Small intestine (tissue), 16 donors: ENCODE measurements at places on chromosomes 11 and 22. TPM values are rescaled to one million over a fixed set of nuclear protein-coding genes. Genes with fewer than 3 reads are reported as not detected.

GRCh38 chr11:70796648-70797227 is 398.4 kb downstream of the CTTN start:
- no peak for DNase-seq

- DNase-seq: no peak
Observed at GRCh38 chr22:45235101-45235777, 5.5 kb downstream of the KIAA0930 start.

- no peak for DNase-seq
Observed at GRCh38 chr22:27775087-27775698, 26.4 kb downstream of the MN1 start.

DNA sequence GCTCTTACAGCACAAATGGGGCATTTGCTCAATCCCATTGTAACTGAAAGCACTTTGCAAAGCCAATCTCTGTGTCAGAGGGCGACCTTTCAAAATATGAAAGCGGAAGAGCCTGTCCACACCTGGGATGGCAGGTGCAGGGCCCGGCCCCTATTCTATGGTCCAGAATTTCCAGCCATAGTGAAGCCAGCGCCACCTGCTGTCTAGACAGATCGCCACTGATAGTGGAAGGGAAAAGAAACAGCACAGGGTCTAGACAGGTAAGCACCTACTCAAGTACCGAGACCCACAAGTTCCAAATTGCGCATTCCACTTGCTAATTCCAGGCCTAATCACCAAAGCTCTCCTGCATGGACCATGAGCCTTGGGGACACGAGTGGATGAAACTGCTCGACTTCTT is 141.4 kb downstream of the NTM start:
- DNase-seq: peak; percentile 53

GRCh38 chr11:69732910-69733309 is 29.1 kb upstream of the FGF19 start:
- no peak for DNase-seq

DNA sequence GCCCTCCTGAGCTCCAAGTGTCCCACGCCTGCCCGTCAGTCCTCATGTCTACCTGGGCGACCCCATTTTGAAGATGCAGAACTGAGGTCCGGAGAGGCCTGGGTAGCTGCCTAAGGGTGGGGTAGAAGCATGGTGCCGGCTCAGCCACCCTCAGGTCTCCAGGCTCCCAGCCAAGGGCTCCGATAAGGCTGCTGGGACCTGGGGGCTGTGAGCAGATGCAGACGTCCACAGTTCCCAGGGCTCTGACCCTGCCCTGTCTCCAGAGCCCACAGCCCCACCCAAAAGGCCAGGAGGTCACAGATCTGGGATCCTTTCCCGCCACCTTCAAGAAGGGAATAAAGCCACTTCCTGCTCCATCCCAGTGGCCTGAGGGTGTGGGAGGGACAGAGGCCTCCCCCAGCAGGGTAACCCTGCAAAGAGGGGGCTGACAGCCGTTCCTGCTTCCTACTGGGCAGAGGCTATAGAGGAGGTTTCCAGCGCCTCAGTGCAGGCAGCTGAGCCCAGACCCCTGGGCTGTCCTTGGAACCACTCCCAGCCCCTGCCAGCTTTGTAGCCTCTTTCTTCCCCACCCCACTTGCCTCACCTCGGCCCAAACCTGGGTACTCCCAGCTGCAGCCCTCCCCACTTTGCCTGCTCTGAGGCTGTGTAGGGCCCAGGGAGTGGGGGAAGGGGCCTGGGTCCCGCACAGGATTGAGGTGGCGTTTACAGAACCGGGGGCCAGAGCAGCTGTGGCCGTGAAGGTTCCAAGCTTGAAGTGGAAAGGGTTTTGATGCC is 85.5 kb downstream of the CDKN1C start:
- DNase-seq: no peak

DNA sequence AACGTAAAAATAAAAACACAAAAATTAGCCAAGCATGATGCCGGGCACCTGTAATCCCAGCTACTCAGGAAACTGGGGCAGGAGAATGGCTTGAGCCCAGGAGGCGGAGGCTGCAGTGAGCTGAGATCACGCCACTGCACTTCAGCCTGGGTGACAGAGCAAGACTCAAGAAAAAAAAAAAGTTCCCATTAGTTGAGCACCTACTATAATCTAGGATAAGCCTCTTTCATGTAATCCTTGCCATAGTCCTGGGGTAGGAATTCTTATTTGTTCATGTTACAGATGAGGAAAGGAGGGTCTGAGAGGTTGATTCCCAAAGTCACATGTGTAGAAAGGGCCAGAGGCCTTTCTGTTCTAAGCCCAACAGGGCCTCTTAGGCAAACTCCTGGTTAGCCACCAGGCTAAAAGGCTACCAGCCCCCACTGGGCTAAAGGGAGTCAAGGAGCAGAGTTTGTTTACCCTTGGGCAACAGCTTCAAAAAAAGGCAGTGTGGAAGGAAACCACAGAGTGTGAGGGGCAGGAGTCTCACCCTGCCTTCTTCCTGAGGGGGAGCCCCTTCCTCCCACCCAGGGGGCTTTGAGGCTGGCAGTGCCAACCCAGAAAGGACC is 21.6 kb upstream of the CSNK1E start:
- no peak for DNase-seq

GRCh38 chr11:118979434-118979833 is 7.9 kb downstream of the FOXR1 start:
- peak; percentile 19 for DNase-seq

DNA sequence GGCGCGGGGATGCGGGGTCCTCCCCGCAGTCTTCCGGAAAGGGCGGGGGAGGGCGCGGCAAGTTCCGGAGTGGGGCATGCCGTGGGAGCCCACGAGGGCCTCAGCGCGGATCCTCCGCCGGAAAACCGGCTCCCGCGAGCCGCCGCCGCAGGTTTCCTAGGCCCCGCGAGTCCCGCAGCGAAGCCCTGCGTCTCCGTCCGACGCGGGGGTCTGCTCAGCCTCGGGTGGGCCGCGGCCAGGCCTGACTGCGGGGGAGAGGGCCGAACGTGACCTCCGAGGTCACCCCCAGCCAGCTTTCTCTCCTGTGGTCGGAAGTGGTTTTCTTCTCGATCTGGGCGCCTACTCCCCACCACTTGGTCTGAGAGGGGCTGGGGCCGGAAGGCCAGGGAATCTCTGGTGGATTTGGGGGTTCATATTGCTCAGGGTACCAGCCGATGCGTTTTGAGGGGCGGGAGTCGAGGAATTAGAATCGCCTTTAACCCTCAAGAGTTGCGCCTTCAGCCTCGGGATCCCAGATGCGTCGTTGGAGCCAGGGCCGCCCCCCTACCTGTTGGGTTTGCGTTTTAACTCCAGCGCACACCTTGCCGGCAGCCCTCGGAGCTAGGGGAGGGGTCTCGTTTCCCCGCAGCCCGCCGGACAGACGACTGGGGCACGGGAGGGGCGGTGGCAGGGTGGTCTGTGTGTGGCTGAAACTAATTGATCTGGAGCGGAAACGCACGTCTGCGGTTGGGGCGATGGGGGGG is 3.6 kb upstream of the CCND1 start:
- DNase-seq: no peak

- DNase-seq: no peak
Observed at GRCh38 chr11:95262994-95263765, 32.2 kb upstream of the SESN3 start.

GRCh38 chr22:37186228-37186996 is 1.6 kb downstream of the C1QTNF6 start:
- peak; percentile 63 for DNase-seq

GRCh38 chr11:11618973-11619435 is 2.8 kb downstream of the GALNT18 start:
- no peak for DNase-seq

DNA sequence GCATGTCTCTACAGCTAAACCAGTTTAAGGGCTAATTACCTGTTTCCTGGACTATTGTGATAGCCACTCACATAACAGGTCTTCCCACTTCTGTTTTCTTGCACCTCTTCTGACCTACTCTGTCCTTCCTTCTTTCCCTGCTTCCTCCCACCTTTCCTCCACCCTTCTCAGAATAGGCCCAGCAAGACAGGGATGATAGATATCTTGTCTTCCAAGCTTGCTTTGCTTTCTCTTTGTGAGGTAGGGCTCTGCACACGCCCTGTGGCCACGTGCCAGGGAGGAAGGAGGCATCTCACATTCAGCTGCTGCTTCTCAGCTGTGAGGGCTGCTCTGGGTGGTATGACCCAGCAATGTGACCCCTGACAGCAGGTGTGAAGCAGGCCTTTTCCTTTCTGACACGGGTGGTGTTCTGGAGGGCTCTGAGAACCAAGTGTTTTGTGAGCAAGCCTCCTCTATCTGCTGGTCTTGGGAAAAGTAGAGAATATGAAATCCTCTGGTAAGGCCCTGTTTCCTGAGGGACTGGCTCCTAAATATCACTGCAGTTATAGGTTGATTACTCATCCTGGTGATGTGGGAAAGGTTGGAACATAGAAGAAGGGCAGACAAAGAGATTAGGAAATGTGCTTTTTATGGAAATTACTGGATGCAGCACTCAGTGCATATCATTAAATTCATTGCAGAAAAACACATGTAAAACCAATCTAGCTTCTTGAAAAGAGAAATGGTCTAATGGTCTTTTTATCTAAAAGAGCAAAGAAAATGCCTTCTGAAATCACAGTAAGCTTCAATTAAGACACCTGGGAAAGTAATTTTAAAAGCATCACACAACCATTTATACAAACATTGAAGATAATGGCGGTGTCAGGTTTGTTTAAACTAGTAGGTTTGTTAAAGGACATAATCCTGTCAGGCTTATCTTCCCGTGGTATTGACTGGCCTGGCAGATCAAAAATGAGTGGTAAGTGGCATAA is 8.5 kb downstream of the AMOTL1 start:
- peak; percentile 49 for DNase-seq

- no peak for DNase-seq
Observed at GRCh38 chr11:46235777-46236688, 41.4 kb upstream of the CREB3L1 start.

- DNase-seq: no peak
Observed at GRCh38 chr11:81941998-81942397, 791.7 kb downstream of the FAM181B start.

GRCh38 chr11:34823639-34824038 is 92.5 kb downstream of the APIP start:
- no peak for DNase-seq

DNA sequence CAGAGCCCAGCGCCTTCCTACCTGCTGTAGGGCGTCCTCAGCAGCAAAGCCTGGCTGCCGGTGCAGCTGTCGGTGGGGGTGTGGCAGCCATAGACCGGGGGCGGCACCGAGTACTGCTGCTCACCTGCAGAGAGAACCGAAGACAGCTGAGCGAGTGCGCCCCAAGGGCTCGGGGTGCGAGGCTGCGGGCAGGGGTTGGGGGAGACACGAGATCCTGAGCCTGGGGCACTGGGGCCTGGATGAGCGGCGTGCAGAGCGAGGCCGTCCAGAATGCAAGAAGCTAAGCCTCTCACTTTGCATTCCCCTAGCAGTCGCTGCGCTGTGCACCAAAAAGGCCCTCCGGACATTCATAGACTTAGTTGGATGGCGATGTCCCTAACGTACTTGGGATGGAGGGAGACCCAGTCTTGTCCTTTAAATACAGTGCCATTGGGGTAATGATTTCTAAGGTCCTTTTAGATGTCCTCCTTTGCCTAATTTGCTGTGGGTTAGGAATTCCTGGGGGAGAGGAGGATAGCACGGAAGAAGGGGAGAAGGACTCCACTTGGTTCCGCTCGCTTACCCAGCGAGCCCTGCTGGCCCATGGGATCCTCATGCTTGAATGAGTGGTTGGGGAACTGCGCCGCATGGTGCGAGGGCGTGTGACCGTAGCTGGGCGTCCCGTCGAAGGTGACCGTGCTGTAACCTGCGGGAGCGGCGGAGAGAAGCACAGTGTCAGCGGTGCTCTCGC is 7.2 kb downstream of the WT1 start:
- no peak for DNase-seq

DNA sequence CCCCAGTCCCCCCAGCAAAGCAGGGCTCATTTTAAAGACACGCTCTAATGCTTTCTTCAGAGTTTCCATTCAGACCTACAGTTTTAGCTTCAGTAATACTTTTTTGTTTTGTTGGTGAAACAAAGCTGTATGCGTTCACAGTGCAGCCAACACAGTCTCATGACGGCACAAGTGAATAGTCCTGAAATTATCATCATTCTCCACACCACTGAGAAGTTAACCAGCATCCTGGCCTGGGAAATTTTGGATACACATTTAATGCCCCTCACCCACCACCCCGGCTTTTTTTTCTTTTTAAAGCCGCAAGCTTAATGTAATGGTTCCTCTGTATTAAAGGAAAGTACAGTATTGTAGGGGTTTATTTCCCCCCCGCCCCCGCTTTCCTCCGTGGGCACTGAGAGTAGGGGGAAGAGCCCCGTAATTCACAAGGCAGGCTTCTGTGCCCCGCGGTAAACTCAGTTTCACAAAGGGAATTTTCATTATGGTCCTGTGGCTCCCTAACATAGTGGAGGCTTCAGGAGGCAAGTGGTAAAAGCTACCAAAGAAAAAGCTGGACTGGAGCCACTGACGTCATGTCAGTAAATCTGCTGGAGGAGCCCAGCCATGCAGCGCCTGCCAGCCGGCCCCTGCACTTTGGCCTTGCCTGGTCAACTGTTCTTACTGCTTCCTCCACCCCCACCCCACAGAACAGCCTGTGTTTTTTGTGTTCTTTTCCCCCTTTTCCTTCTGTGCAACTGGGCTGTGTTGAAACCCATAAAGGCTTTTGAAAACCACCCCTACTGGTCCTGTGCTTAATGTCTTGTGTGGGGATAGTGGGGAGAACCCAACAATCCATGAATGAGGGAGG is 18.2 kb downstream of the TEAD1 start:
- peak; percentile 96 for DNase-seq

DNA sequence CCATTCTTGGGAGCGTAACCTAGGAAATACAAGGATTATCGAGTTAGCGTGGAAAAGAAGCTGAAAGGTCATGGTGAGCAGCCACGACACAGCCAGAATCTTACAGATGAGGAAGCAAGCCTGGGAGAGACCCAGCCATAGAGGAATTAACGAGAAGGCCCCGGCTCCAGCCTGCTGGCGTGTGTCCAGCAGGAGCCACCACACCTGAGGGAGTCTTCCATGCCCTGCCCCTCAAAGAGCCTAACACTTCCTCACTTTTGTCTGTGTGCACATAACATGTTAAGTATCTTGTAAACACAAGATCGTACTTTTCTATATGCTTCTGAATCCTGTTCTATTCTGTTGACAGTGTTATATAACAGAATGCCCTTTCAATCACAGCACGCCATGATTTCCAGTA is 18.1 kb downstream of the CECR2 start:
- DNase-seq: no peak

- DNase-seq: no peak
Observed at GRCh38 chr11:102244681-102245409, 72.4 kb upstream of the BIRC3 start.

- DNase-seq: no peak
Observed at GRCh38 chr11:128724891-128725611, 31.2 kb downstream of the FLI1 start.

The SELENOM gene
- 14.8 TPM for polyA plus RNA-seq

The SLCO2B1 gene
- 14.5 TPM for polyA plus RNA-seq

The SPDYC gene
- 0.13 TPM for polyA plus RNA-seq

The OTOG gene
- polyA plus RNA-seq: 0.04 TPM

The DEAF1 gene
- polyA plus RNA-seq: 35.4 TPM

The FAM180B gene
- 0.10 TPM for polyA plus RNA-seq

The CLMP gene
- 8.3 TPM for polyA plus RNA-seq

The MN1 gene
- polyA plus RNA-seq: 0.81 TPM

The BAIAP2L2 gene
- 395 TPM for polyA plus RNA-seq

The ARFGAP3 gene
- polyA plus RNA-seq: 59.2 TPM

The HSPB2 gene
- polyA plus RNA-seq: not detected
